ENCODE measurements at places on chromosomes 12 and 14.

DNA sequence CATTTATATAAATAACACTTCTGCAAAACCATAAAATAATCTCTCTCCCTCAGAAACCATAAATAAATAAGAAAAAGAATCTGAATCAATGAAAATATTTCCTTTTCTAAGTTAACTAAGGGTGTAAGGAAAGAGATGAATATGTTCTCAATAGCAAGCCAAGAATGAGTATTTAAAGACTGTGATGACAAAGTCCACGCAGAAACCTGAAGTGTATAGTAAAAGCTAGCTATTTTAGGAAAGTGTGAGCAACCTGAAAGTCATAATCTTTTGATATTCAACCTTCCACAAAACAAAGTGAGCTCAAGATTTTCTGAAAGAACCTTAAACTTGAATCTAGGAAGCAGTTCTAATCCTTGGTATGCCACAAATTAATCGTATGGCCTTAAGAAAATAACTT is 15.9 kb downstream of the EIF2S3B start:
- DNase-seq: no peak

DNA sequence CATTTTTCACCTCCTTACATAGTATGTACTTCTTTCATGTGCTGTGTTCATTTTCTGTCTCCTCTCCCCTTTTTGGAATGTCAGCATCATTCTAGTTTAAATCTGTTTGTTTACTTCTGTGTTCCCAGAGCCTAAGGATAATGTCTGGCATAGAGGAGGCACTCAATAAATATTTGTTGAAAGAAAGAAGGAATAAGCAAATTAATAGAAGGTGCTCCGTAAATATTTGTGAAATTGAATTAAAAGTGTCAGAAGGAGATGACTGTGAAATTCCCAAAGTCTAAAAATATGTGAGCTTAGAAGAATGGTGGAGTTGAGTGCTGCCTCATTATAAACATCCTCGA is 3.3 kb upstream of the CDKN1B start:
- no peak for DNase-seq

- no peak for DNase-seq
Observed at GRCh38 chr14:89753828-89754412, 200.6 kb downstream of the EFCAB11 start.

GRCh38 chr12:102410511-102410910 is 69.9 kb downstream of the IGF1 start:
- no peak for DNase-seq

GRCh38 chr14:92646952-92647796 is 101.3 kb downstream of the LGMN start:
- DNase-seq: no peak

DNA sequence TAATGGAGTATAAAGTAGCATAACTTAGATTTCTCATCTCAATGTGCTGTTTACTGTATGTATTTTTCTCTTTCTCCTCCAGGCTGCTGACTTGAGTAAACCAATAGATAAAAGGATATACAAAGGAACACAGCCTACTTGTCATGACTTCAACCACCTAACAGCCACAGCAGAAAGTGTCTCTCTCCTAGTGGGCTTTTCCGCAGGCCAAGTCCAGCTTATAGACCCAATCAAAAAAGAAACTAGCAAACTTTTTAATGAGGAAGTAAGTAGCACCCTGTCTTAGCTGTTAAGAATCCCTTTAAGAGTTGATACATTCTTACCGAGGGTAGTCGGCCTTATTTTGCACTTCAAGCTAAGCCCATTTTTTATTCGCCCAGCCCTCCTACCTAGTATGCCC is 55.2 kb downstream of the WDR20 start:
- DNase-seq: no peak

GRCh38 chr14:75422169-75422568 is 5.7 kb upstream of the JDP2 start:
- no peak for DNase-seq

- DNase-seq: no peak
Observed at GRCh38 chr12:45644541-45644940, 85.0 kb upstream of the ARID2 start.

DNA sequence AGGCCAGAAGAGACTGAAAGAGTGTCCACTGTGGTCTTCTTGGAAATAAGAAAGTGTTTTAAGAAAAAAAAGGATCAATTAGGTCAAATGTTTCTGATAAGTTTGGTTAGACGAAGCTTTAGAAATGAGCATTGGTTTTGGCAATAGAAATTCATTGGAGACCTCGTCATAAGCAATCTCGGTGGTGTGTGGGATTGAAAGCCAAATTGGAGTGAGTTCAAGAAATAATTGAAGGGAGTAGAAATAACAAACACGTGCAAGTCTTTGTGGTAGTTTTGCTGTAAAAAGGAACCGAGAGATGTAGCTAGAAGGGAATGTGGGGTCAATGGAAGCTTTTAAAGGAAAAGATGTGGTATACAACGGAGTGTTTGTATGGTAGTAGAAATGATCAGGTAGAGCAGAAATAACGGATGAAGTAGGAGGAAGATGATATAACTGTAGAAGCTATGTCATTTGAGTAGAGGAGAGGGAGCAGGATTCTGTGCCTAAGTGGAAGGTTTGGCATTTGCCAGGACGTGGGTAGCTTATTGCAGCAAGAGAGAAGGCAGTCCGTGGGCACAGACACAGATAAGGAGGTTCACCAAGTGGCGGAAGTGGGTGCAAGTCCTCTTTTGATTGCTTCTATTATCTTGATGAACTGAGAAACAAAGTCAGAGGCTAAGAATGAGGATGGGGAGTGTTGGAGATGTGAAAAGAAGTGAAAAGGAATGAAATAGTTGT is 146.2 kb downstream of the DACT1 start:
- DNase-seq: no peak

DNA sequence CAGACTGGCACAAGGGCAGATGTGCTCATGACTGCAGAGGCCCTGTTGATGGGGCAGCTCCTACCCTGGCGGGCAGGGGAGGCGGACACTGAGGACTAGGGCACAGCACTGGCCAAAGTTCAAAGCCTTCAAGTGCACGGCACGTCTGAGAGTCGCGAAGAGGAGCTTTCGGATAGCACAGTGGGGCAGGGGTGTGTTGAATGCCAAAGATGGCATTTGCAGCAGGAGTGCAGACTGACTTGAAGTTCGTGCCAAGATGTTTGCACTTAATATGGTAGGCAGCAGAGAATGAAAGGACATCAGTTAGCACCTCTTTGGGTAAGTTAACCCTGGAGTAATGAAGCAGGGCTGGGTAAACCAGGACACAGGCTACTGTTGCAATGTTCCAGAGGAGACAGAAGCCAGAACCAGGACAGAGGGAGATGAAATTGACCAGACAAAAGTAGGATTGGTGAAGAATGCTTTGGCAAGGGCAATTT is 6.7 kb upstream of the EML1 start:
- DNase-seq: no peak

DNA sequence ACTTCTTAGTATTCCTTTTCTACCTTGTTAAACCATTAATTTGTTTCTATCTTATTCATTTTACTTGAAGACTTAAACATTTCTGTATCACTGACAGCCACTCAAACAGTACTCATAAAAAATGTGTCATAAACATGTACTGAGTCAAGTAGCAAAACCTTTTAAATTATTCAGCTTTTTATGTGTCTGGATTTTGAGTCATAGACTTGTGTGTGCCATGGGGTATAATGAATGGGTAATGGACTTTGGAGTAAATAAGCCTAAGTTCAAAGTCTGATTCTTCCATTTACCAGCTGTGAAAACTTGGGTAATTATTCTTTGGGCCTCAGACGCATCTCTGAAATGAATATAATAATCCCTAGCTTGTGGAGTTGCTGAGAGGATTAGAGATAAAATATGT is 199.0 kb downstream of the RAD51B start:
- DNase-seq: no peak

DNA sequence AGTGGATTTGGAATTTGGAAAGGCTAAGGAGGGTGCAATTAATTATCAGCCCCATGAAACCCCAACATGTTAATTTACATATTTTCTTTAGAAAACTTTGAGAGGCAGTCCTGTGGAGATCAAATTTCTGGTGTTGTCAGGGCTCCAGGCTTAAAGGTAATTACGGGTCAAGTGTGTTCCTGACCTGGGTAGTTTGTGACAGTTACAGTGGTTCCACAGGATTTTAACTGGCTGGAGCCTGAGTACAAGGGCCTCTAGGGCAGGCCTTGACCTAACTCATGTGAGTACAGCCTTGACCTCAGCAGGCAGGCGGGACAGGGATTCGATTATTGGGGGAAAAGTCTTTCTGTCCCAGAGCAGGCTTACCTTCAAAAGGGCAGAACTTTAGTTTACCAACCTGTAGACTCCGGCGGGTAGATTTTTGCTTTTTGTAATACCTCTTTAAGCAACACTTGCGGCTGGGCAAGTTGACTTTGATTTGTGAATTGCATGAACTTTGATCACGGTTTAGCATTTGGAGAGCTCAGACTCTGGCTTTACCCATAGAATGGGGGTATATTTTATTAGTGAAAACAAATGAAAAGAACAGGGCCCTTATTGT is 8.4 kb upstream of the PPTC7 start:
- DNase-seq: no peak

DNA sequence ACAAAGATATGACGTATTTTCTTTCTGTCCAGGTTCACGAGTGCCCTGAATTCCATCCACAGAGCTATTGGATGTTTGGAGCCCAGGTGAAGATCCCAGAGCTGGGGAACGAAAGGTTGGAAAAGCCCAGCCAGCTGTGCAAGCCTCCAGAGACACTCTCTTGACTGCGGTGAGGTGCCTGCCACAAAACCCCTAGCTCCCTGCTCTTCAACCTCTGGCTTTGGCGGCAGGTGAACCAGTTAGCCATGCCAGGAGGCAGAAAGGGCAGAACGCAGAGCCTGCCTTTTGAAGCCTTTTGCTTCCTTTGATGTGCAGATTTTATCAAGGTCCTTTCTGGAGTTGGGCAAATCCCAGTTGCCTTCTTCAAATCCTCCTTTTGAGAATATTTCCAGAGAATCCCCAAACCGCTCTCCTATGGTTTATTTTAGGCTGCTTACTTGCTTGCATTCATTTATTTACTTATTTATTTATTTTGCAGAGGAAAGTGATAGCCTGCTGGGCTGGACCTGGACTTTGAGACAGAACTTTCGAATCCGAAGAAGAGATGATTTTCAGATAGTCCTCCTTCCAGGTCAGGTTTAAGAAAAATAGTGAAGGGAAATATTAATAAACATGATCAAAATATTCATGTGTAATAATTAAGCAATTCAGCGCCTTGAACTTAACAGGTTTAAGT is 411.2 kb upstream of the TBX3 start:
- no peak for DNase-seq

DNA sequence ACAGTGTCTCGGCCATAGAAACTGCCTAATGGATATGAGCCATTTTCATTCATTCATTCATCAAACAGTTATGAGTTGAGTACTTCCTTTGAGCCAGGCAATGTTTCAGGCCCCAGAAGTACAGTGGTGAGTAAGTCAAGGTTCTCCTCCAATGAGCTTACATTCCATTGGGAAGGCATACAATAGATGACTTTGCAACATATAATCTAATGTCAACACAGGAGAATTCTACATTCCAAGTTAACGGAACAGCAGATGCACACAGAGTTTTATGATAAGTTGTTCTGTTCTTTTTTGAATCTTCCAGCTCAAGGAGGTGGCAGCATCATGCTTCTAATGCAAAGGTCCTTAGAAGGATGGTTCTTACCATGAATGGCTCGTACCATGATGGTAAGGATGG is 3.2 kb upstream of the RFC5 start:
- DNase-seq: no peak

DNA sequence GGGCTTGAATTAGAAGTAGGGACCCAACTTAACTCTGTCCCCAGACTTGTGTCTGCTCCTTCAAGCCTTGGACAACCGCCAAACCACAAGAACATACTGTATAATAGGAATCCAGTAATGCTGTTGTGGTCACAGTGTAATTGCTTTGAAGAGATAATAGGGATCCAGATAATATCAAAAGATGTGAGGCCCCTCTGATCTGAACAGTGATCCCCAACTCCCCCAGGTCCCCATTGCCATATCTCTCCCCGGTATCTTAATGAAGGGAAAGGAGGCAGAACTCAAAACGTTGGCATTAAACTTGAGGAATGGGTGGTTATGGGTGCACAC is 8.5 kb upstream of the PLEKHH1 start:
- DNase-seq: no peak

GRCh38 chr12:41264281-41264680 is 76.2 kb downstream of the PDZRN4 start:
- DNase-seq: no peak

- DNase-seq: no peak
Observed at GRCh38 chr14:69719501-69719951, 47.4 kb upstream of the SRSF5 start.

- no peak for DNase-seq
Observed at GRCh38 chr12:95446506-95446900, 27.4 kb upstream of the METAP2 start.

DNA sequence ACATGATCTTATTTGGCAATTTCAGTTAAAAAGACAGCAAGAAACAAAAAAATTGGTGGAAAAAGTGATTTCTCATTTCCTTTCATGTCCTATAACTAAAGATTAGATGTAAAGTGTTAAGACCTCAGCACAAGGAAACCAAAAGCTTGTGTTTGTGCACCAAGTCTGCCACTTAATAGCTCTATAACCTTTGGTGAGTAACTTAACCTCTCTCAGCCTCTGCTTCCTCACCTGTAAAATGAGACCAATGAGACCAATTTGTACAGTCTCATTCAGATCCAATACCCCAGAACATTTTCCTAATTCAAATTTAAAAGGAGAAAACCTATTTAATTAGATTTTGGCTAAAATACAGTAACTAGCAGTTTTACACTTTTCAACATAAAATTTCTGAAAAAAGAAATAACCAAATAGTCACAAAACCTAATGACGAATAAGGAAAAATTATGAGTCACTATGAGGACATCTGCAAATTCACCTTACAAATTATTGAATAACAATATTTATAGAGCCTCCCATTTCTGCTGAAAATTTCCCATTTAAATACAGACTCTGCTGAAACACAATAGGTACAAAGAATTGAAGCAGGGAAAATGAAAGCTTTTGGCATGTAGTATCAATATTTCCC is 71.1 kb downstream of the EPS8 start:
- no peak for DNase-seq

- no peak for DNase-seq
Observed at GRCh38 chr14:82647088-82647810, 1113.6 kb upstream of the SEL1L start.

- DNase-seq: no peak
Observed at GRCh38 chr12:75130811-75131210, 78.8 kb downstream of the KCNC2 start.

DNA sequence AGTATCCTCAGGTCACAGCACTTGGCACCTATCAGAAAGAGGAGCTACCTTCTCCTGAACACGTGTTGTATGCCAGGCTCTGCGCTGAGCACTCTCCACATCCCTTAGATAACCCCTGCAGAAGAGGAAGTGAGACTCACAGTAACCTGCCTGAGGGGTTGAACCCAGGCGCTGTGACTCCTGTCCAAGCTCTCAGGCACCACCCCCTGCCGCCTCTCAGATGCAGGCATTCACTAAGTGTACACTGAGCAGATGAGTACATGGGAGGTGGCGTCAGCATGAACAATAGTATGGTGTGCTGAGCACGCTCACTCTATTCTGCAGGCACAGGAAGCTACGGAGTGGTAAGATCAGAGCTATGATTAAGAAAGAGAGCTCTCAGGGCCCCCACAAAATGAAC is 21.0 kb upstream of the RIC8B start:
- DNase-seq: no peak

GRCh38 chr14:73743431-73743931 is 29.3 kb upstream of the PNMA1 start:
- DNase-seq: peak; percentile 55

- DNase-seq: no peak
Observed at GRCh38 chr12:71848212-71848611, 8.7 kb downstream of the TBC1D15 start.

GRCh38 chr12:77924703-77925102 is 94.0 kb downstream of the NAV3 start:
- no peak for DNase-seq

GRCh38 chr14:72715850-72716228 is 178.1 kb downstream of the DPF3 start:
- DNase-seq: no peak
